ENCODE measurements at places on chromosomes 7 and 10.

- no peak for DNase-seq
Measured at GRCh38 chr10:86264481-86265231, 101.9 kb downstream of the GRID1 start.

DNA sequence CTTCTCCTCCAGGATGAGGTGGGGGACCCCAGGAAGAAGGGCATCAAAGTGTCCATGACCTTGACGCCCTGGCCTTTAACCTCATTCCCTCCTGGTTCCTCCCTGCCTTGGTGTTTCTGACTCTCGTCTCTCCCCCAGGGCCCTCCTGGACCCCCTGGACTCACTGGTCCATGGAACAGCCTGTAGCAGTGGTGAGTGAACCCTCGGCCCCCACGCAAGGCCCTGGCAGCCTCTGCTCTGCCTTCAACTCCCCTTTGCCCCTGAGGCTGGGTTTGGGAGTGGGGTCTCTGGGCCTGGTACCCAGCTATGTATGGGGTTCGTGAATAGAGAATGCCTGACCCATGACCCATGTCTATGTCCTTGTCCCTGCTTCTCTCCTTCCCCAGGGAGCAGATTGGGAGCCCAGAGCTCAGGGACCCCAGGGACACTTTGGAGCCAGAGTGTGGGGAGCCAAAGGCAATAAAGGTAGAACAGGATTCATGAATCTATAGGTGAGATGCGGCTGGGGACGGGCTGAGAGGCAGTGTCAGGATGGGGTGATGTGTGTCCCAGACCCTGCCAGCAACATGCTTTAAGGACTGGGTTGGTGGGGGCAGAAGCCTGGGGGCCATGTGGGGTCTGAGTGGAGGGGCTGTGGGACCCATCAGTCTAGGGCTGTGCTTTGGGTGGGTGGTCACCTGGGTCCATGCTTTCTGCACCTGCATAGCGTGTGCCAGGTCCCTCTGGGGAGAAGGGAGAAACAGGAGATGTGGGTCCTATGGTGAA lies 18.4 kb upstream of the VOPP1 start:
- DNase-seq: no peak

DNA sequence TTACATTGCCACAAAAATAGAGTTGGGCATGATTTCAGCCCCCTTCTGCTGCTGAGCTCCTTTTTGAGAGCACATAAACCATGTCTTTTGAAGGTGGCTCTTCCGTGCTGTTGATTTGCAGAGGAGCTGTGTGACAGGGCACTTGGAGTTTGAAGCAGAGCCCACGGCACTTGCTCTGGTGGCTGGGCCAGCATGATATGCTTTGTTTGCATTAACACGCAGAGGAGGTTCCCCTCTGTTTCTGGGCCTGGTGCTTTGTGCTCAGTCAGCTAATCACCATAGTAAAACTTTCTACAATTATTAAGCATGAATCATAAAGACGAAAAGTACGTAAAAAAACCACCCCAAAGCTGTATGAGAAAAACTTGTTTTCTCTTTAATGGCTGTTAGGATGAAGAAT lies 40.1 kb downstream of the RBM33 start:
- DNase-seq: no peak

DNA sequence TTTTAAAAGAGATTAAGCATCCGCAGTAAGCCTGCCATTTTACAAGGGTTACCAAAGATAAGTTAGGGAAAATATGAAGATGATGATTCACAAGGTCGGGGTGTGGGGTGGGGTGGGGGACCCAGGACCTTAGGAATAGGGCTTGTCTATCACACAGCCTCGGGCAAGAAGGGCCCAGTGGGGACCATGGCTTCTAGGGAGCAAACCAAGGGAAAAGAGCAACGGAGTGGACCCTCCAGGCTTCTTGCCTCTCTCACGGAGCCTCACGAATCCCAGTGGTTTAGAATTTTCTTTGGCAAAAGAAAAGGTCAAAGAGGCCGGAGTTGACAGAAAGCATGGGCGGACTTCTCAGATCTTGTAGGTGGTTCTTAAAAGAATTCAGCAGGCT lies 1.3 kb downstream of the PRKCQ start:
- DNase-seq: no peak

- no peak for DNase-seq
Measured at GRCh38 chr10:132511121-132512051, 26.2 kb upstream of the INPP5A start.

DNA sequence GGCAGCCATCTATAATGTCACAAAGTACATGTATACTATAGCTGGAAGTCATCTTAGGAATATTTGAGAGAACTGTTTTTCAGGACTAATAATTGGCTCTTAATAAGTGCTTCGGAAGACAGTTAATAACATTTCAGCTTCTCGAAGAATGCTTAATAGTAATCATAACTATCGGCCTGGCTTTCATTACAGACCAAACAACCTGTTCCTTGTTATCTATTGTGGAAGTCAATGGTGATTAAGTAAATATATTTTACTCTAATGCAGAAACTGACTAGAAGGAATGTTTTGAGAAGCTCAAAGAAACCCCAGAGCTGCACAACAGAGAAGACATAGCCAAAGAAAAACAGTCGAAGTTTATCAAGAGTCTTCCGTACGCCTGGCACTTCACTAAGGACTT lies 106.8 kb upstream of the FAM133B start:
- no peak for DNase-seq

DNA sequence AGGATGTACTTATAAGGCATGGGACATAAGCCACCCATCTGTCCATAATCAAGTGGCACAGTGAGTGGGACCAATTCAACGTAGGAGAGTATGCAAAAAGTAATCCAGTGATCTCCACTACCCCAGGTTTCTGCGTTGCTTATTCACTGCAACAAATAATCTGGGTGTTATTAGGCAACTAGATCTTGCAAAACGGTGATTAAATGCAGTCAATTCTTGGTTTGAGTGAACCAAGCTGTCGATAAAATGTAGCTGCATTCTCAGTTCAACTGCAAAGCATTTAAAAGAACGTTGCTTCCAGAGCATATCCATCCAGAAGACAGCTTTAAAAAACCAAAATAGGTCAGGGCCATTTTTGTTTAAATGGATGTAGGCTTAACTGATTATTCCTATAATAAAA lies 5.0 kb downstream of the LSMEM1 start:
- no peak for DNase-seq

DNA sequence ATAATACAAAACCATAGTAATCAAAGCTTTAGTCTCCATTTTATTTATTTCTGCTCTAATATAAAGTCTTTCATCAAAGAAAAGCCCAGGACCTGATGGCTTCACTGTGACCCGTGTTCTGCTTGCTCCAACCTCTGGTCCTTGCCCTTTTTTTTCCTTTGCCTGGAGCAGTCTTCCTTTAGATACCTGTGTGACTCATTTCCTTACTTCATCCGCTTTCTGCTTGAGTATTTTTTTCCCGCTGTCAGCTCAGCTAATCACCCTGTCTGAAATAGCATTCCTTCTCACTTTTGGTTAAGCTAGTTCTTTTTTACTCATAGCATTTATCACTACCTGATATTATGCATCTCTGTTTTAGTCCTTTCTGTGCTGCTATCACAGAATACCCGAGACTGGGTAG lies 194.8 kb downstream of the ABCA13 start:
- no peak for DNase-seq

DNA sequence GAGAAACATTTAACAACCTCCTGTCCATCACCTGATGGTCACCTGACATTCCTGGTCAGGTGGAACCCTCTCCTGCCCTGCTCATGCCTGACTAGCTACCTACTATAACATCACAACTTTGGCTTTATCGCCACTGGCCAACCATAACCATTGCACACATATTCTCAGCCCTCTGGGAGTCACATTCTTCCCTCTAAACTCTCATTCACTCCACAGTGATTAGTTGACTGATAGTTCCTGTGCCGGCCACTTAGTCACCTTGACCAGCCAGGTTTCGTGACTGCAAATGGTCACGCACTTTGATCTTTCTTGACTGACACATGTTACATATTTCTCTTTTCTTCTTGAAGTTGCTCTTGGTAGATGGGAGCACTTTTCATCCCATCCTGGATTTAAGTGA lies 50.1 kb downstream of the GNAI1 start:
- DNase-seq: no peak

DNA sequence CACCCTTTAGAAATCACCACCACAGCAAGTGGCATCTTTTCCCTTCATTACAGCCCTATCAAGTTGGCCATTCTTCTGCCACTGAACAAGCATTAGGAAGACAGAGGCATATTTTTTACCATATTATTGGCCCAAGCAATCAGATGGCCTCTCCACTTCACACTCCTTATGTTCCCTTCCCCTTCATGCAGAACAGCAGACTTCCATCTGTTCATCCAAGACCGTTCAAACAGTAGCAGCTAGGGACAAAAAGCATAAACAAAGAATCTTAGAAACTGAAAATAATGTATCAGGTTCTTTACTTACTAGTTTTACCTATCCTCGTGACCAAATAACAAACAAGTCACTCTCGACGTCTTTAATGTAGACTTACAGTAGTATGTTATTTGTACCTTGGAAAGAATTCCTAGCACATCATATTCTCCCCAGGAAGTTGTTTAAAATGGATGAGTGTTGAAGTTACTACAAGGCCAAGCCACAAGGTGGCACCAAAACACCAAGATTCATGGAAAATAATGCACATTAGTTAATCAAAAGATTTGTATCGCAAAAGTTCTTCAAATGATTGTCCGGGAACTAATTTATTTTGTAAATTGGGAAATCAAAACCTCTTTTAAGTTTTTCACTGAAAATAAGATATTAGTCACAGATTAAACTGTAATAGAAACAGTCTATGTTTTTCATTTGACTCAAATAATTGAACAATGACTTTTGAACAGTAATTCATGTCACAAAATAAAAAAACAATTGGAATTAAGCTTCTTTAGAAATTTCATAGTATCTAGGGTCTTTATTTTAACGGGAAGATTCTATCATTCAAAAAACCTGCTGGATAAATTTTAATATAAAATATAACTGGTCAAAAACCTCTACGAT lies 112.1 kb downstream of the VPS41 start:
- no peak for DNase-seq

DNA sequence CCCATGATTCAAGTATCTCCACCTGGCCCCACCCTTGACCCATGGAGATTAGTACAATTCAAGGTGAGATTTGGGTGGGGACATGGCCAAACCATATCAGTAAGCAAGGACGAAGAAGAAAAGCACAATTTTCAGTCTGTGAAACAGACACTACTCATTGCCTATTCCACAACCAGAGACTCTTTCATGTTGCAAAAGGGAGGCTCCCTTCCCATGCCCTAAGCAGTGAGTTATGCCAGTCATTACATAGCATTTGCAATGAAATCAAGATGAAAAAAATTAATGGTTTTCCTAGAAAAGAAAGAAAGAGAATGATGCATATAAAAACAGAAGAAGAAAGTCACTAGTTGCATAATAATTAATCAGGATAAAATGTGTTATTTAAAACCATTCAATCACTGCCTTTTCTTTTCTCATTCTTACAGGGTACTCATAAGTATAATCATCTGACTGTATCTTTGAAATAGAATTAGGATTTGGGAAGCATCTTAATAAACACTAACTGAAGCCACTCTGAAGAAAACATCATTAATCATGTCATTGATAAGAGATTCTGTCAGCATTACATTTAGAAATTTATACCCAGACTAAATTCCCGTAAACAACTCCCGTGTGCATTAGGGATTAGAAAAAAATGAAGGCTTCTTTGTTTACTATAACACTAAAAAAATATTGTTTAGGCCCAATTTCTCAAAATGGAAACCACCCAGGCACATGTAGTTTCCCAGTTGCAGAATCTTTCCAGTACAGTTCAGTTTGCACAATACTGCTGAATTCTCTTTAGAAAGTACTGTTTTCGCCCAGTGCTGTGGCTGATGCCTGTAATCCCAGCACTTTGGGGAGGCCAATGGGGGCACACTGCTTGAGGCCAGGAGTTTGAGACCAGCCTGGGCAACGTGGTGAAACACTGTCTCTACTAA lies 9.1 kb downstream of the PRPS1L1 start:
- DNase-seq: no peak

DNA sequence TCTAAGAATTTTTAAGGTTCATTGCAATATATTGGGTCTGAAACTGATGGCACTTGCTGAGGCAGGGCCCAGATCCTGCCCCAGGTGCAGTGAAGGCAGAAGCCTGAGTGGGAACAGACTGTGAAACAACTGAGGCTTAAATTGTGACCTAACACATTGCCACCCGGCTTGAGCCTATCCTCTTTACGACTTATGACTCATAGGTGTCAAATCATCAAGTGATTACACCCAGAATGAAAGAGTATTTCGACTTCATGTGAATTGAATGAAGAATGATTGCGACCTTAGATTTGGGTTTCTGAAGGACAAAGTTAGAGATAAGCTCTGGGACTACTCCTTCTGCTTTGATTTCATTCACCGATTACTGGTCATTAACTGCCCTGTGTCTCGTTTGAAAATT lies 200.9 kb downstream of the CREB5 start:
- DNase-seq: no peak

- no peak for DNase-seq
Measured at GRCh38 chr10:112981553-112981952, 31.5 kb downstream of the TCF7L2 start.

DNA sequence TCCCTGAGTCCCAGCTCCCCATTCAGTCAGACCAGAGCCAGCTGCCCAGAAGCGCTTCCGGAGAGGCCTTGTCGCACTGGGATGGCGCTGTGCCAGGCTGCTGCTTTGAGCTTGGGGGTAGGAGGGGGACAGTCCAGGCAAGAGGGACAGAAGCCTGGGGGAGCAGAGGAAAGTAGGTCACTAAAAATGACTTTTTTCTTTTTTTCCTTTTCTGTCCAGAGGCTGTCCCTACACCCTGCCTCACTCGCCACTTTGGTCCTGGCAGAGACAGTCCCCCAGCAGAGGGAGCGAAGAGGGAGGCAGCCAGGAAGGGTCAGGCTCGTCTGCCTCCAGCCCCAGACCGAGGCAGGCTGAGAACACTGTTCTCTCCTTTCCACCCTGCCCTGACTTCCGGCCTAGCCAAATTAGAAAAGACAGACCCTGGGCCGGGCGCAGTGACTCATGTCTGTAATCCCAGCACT lies 15.8 kb upstream of the TRIM8 start:
- DNase-seq: no peak

DNA sequence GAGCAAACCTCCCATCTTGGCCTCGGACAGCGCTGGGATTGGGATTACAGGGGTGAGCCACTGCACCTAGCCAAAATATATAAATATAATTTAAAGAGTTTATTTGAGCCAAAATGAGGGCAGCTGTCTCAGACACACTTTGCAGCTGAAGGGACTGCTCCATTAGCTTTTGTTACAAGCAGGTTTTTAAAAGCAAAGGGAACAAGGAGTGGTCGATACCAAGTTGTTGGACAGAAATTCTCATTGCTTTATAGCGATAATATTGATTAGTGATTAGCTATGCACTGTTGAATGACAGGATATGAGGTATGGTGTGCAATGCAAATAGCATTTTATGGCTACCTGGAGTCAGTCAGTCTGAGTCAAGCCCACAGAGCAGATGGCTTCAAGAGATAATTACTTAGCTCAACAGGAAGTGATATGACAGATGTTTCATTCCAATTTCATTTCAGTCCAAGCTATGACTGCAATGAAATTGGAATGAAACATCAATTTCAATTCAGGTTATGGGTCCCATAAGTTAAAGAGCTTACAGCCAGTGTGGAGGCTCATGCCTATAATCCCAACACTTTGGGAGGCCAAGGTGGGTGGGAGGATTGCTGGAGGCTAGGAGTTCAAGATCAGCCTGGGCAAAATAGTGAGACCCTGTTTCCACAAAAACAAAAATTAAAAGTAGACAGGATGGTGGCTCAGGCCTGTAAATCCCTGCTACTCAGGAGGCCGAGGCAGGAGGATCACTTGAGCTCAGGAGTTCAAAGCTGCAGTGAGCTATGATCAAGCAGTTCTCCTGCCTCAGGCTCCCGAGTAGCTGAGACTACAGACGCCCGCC lies 23.1 kb downstream of the TYW1 start:
- DNase-seq: no peak

Measured in activated CD8-positive, alpha-beta memory T cell treated with anti-CD3 and anti-CD28 coated beads for 4 hours (primary cell).